ENCODE measurements at places on chromosomes 6 and 20.

GRCh38 chr20:21808863-21809664 lies 103.6 kb downstream of the PAX1 start:
- DNase-seq: peak; percentile 5

DNA sequence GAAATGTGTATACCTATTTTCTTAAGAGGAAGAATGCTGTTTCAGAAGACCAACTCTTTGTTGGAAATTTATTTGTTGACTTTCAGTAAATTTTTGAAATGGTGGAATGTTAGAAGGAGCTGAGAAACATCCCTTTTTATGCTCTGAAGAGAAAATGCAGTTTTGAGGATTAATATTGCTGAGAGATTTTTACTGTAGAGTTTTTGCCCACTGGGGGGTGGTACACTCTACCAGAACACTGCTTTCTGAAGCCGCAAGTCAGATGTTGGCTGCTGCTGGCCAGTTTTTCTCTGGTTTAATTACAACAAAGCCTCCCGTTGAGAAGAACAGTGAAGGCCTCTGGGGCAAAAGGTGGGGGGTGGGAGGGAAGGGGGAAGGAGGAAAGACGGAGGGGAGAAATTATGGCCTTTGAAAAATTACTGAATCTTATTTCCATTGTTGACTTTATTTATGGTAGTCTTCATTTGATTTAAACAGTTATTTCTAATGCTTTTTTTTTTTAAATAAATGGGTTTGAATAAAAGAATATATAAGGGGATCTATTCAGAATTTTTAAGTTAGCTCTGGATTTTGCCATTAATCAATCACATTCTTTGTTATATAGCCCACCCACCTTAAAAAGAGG lies 3.0 kb downstream of the FLRT3 start:
- no peak for DNase-seq

- no peak for DNase-seq
Measured at GRCh38 chr20:61117725-61118124, 134.3 kb upstream of the CDH4 start.

- no peak for DNase-seq
Measured at GRCh38 chr20:61185181-61185580, 66.9 kb upstream of the CDH4 start.

DNA sequence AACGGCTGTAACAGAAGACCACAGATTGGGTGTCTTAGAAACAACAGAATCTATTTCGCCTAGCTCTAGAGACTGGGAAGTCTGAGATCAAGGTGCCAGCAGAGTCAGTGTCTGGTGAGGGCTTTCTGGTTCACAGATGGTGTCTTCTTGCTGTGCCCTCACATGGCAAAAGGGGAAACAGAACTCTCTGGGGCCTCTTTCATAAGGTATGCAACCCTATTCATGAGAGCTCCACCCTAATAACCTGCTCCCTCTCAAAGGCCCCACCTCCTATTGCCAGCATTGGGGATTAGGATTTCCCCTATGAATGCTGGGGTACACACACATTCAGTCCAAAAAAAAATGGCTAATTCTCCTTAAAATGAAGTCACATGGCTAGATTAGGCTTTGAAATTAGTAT lies 10.0 kb downstream of the TXNDC5 start:
- DNase-seq: no peak

GRCh38 chr6:11413728-11414127 lies 123.8 kb upstream of the TMEM170B start:
- no peak for DNase-seq

- DNase-seq: no peak
Measured at GRCh38 chr6:105346052-105346451, 56.8 kb downstream of the PREP start.

GRCh38 chr6:50062051-50062450 lies 12.3 kb upstream of the DEFB112 start:
- DNase-seq: no peak

- no peak for DNase-seq
Measured at GRCh38 chr6:13507306-13507860, 20.0 kb upstream of the GFOD1 start.

GRCh38 chr20:9995510-9996272 lies 39.1 kb upstream of the ANKEF1 start:
- DNase-seq: no peak

DNA sequence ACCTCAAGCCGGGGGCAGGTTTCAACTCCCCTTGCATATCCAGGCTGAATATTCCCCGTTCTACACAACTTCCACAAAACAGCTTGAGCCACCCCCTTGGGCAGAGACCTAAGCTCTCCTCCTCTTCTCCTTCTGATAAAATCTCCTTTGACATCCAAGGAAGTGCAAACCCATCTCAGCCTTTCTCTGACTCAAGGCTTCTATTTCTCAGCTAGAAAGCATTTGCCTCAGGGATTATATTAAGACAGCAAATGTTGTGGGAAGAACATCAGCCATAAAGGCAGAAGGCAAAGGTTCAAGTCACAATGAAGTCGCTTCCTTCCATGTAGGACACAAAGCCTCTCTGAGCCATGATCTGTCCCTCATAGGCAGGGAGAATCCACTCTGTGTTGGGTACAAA lies 386.6 kb upstream of the ARID1B start:
- DNase-seq: no peak

DNA sequence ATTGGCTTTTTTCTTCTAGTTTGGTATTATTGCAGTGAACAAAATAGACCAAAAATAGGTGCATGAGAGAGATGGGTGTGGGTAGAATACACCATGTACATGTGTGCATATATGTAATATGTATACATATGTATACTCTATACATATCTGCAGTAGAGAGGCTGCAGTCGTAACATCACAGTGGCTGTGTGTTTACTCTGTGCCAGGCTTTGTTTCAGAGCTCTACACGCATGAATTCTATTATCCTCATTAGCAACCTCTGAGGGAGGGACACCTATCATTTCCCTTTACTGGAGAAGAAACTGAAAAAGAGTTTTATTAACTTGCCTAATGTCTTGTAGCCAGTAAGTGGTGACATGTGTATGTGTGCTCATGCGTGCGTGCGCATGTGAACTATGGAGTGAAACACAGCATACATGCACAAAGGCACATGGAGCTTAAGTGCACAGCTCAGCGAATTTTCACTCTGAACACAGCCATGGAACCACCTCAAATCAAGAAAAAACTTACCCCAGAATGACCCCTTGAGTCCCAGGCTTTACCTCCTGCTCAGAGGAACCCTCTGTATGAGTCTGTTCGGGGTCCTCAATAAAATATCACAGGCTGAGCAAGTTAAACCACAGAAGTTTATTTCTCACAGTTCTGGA lies 452.5 kb downstream of the CDH26 start:
- no peak for DNase-seq

All from stimulated activated CD4-positive, alpha-beta T cell treated with anti-CD3 and anti-CD28 coated beads, Interleukin-1b, Interleukin-23, amount 100 ng/mL, for 24 hours (primary cell).